Thymus (tissue), 14 donors: ENCODE measurements at places on chromosomes 1 and 21. TPM values are rescaled to one million over a fixed set of nuclear protein-coding genes. Genes with fewer than 3 reads are reported as not detected.
A peak's percentile ranks its signal among the peaks of the same experiment; 100 is the strongest.

GRCh38 chr1:210736713-210737112 lies 397.2 kb downstream of the KCNH1 start:
- no peak overlapping the region for H3K4me3 ChIP-seq
- no peaks in the 10 kb centered on the region for H3K36me3 ChIP-seq
- no peaks in the 10 kb centered on the region for H3K27me3 ChIP-seq
- no peaks in the 10 kb centered on the region for H3K4me1 ChIP-seq
- no peak overlapping the region for H3K27ac ChIP-seq

GRCh38 chr1:168480997-168481396 lies 62.8 kb downstream of the XCL2 start:
- no peaks in the 10 kb centered on the region for H3K36me3 ChIP-seq
- no peak overlapping the region for H3K27ac ChIP-seq
- no peak overlapping the region for H3K4me3 ChIP-seq
- no peaks in the 10 kb centered on the region for H3K27me3 ChIP-seq
- no peaks in the 10 kb centered on the region for H3K4me1 ChIP-seq
- no peak for DNase-seq

DNA sequence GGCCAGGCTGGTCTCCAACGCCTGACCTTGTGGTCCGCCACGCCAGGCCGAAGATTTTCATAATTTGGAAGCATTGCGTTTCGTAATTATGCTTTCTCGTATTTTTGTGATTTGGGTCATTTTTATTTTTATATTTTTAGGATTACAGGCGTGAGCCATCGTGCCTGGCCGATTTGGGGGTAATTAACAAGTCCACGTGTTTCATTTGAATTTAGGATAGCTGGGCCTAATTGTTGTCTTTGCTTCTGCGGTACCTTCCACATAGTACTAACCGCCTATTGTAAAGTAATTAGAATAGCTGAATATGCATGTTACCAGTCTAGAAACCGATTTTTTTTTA lies 1.0 kb downstream of the RCC1 start:
- DNase-seq = no peak
- peaks cover 24% of the 10 kb centered on the region for H3K4me1 ChIP-seq
- H3K27ac ChIP-seq = peak overlapping the region; percentile 95
- H3K27me3 ChIP-seq = no peaks in the 10 kb centered on the region

Gene TTC39A
- 1.1 TPM for total RNA-seq

- no peak overlapping the region for H3K4me3 ChIP-seq
- DNase-seq = no peak
- H3K27me3 ChIP-seq = no peaks in the 10 kb centered on the region
- H3K27ac ChIP-seq = no peak overlapping the region
- H3K4me1 ChIP-seq = no peaks in the 10 kb centered on the region
Observed at GRCh38 chr21:32819694-32820093, 48.1 kb upstream of the PAXBP1 start.

DNA sequence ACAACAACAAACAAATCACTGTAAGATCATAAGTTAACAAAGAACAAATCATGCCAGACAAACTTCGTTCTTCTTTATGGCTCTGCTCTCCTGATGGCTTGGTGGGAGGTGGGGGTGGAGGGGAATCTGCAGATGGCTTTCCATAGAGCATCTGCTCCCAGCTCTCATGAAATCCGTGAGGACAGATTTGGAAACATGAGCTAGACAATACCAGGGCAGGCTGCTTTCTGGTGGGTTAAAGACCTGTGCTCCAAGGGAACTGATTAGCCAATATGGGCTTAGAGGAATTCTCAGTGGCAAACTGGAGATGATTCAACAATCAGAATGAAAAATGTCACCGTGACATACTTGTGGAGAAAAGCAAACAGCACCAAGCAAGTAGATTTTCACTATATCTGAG lies 69.4 kb upstream of the TLR5 start:
- H3K36me3 ChIP-seq = no peaks in the 10 kb centered on the region
- no peak overlapping the region for H3K4me3 ChIP-seq
- H3K27ac ChIP-seq = no peak overlapping the region
- no peak for DNase-seq
- H3K4me1 ChIP-seq = no peaks in the 10 kb centered on the region
- H3K27me3 ChIP-seq = no peaks in the 10 kb centered on the region
